ENCODE measurements at places on chromosomes 5 and 9. TPM values are rescaled to one million over a fixed set of nuclear protein-coding genes. Genes with fewer than 3 reads are reported as not detected.

DNA sequence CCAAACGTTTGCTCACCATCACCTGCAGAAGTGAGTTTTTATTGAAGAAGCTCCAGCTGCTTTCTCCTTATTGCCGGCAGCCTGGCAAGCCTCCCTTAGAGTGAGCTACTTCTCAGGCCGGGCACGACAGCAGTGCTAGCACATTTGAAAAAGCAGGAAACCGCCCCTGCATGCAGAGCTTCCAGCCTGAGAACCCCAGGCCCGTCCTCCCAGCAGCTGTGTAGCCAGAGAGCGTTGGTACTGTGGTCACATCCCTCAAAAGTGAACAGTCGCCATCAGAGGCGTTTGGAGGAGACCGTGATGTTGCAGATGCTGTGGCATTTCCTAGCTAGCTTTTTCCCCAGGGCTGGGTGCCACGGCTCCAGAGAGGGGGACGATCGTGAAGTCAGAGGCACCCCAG, 23.5 kb downstream of the SLC25A25 start:
- DNase-seq, result no peak

The CXCL14 gene
- 26.6 TPM for total RNA-seq

GRCh38 chr5:108703313-108703712, 44.4 kb upstream of the FER start:
- no peak for DNase-seq

- DNase-seq, result no peak
These were observed 52.3 kb downstream of the PSD2 start for GRCh38 chr5:139847790-139848507.

GRCh38 chr5:77924081-77924480, 147.9 kb upstream of the TBCA start:
- DNase-seq, result no peak

GRCh38 chr5:150616024-150616470, 24.4 kb upstream of the SYNPO start:
- no peak for DNase-seq
